IMR-90 (cell line): ENCODE measurements at places on chromosomes 3 and 15. TPM values are rescaled to one million over a fixed set of nuclear protein-coding genes. Genes with fewer than 3 reads are reported as not detected.
A peak's percentile ranks its signal among the peaks of the same experiment; 100 is the strongest.

DNA sequence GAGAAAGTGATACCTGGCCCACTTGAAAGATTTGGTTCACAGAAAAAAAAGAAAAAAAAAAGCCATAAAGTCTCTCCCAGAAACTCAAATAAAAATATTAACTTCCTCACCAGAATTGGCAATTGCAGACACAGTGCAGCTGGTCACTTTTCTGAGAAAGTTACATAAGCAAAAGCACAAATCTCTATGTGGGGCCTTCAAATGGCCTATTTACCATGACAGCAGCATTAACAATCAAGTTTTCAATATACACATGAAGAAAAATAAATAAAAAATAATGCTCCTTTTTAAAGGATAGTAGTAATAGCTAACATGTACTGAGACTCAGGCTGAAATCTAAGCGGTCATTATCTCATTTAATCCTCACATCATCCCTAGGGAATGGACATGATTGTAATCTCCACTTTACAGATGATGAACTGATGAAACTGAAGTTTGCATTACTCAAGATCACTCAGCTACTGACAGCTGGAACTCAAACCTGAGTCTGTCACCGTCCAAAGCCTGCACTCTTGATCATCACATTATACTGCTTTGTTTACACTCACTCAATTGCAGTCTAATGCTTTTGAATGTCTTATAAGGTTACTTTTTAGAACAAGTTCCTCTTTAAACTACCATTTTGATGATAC lies 3.3 kb downstream of the NPTN start:
- DNase-seq = no peak

- no peak for DNase-seq
Measured at GRCh38 chr3:3464131-3464530, 284.6 kb upstream of the CRBN start.

- no peak for DNase-seq
Measured at GRCh38 chr15:83955806-83956265, 279.7 kb upstream of the GOLGA6L4 start.

DNA sequence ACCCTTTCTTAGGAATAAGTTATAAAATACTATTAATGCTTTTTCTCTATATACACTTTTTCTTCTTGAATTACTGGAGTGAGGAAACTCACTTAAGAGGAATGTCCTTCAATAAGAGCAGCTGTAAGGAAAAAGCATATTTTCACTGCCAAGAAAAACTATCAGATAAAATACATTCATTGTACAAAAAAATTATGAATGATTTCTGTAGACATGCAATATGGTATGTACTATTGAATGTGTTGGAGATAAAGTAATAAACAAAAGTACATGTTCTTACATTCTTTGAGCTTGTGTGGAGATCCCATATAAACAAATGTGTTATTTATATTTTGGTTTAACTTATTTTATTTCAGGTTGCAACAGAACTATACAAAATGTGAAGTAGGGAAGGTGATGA lies 241.0 kb upstream of the ZNF717 start:
- DNase-seq = peak; percentile 59

- peak; percentile 52 for DNase-seq
Measured at GRCh38 chr15:94225616-94226015, 5.7 kb upstream of the MCTP2 start.

SKIL gene
- 7.2 and 9.2 TPM in 2 replicates for polyA plus RNA-seq

GRCh38 chr15:41492597-41493204 lies 973 bp upstream of the ITPKA start:
- DNase-seq = no peak

GRCh38 chr15:39920510-39921273 lies 626 bp upstream of the GPR176 start:
- peak; percentile 84 for DNase-seq

GRCh38 chr3:73546961-73547360 lies 77.8 kb downstream of the PDZRN3 start:
- peak; percentile 96 for DNase-seq

FBXW12 gene
- not detected in 2 replicates for polyA plus RNA-seq

DNA sequence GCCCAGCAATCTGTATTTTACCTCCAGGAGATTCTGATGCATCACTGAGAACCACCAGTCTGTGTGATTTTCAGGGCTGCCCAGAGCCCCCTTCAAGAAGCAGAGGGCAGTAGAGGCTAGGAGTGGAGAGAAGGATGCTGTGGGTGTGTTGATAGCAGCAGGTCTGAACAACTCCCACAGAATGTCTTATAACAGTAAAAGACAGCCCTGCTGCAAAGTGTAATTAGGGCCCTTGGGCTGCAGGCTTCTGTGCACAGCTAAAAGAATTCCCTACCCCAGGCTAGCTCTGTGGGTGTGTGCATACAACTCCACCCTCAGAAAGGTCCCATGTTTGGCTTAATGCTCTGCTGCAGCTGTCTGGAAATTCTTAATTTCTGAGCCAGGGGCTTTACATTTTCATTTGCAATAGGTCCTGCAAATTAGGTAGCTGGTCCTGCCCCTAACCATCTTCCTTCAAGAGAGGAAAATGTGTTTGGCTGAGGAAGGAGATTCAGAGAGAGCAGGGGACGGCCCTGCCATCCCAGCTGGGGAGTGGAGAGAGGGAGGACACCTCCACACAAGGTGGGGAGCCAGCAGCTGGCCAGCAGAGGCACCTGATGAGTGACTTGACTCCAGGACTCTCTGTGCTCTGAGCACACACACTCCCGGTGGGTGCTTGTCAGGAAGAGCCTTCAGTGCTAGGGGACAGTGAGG lies 43.2 kb upstream of the RAB6B start:
- DNase-seq = peak; percentile 23

- no peak for DNase-seq
Measured at GRCh38 chr3:6264906-6265305, 596.0 kb upstream of the GRM7 start.

LRRC2 gene
- 2.5 and 2.9 TPM in 2 replicates for polyA plus RNA-seq

GRCh38 chr15:40878785-40879184 lies 4.8 kb upstream of the RHOV start:
- DNase-seq = peak; percentile 70

DNA sequence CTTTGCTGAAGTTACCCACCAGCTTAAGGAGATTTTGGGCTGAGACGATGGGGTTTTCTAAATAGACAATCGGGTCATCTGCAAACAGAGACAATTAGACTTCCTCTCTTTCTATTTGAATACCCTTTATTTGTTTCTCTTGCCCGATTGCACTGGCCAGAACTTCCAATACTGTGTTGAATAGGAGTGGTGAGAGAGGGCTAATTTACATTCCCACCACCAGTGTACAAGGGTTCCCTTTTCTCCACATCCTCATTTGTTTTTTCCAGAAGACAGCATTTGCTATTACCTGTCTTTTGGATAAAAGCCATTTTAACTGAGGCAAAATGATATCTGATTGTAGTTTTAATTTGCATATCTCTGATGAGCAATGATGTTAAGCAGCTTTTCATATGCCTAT lies 329.9 kb upstream of the TPRG1 start:
- no peak for DNase-seq

CSTA gene
- polyA plus RNA-seq = 0.16 and 0.17 TPM in 2 replicates

- peak; percentile 73 for DNase-seq
Measured at GRCh38 chr3:58824285-58824684, 157.7 kb upstream of the FAM3D start.

GRCh38 chr3:169430707-169431404 lies 232.7 kb downstream of the MECOM start:
- peak; percentile 19 for DNase-seq

GP5 gene
- polyA plus RNA-seq = 0.12 and 0.16 TPM in 2 replicates

DNA sequence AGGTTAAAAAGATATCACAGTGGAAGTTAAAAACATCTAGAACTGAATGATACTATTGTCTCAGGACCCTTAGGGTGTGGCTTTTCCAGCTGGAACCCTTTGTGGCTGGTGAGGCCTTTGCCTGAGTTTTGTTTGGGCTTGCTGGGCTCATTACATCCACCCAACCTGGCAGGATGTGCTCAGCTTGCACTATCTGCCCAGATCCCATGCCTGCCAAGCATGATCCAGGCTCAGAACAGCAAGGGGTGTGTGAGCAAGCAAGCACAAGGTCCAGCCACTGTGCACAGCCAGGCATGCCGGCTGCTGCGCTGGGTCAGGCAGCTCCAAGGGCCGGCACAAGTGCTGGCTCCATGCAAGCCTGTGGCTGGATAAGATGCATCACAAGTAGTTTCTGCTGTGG lies 512.7 kb upstream of the CDIN1 start:
- DNase-seq = no peak

DNA sequence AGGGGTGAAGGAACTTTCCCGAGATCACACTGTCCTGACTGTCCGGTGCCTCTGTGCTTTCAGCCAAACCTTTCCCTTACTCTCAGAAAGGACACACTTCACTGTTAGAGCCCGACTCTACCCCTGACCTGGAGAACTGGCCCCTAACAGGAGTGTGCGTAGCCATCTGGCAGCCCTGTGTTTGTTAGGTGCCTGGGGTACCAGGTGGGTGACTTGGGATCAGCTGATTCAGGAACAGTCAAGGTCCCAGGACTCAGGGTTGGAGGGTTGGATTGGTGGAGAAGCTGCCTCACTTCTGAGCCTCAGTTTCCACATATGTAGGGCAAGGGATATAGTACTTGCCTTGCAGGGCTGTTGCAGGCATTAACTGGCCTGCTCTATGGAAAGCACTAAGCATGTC lies 98.3 kb upstream of the SLC6A11 start:
- no peak for DNase-seq
